ENCODE measurements at places on chromosomes 3 and 15.

- no peak for DNase-seq
These were observed 5.1 kb upstream of the DNAH1 start for GRCh38 chr3:52310861-52311575.

DNA sequence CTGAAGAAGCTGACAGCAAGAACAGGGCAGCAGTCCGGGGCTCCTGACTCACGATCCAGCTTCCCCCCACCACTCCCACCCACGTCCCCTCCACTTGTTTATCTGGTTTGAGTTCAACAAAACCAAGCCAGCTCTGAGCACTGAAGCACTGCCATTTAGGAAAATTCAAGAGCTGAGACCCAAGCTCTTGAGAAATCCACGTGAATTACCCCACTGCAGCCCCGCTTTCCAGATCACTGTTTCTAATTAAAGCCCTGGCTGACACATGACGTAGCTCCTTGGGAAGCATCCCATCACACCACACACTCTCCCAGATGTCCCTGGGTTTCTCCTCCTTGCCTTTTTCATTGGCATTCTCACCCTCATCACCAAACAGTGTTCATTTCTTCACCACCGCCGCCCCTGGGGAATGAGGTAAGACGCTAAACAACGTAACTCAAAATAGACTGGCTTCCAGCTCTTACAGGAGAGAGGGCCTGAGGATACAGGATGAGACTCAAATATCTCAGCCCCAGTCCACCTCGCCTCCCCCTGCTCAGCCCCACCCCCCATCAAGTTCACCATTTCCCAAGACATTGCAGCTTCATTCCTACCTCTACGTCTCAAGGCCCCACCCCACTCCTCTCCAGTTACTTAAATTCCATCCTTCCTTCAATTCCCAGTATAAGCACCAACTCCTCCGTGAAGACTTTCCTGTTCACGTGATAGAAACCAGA is 95.4 kb downstream of the SRGAP3 start:
- DNase-seq: no peak

DNA sequence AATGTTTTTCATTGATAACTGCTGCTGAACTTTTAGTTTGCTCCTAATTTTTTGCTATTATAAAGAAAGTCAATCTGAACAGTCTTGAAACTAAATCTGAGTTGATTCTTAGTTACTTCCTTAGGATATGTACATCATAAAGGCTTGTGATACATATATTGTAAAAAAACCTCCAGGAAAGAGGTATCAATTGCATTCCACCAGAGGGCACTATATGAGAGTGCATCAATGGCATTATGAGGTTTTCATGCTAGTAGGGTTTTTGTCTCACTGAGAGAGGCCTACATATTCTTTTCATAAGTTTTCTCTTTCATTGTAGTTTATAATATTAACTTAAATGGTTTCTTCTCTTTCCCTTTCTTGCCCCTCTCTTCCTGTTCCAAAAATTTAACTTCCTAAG is 46.9 kb downstream of the PIK3R4 start:
- no peak for DNase-seq

DNA sequence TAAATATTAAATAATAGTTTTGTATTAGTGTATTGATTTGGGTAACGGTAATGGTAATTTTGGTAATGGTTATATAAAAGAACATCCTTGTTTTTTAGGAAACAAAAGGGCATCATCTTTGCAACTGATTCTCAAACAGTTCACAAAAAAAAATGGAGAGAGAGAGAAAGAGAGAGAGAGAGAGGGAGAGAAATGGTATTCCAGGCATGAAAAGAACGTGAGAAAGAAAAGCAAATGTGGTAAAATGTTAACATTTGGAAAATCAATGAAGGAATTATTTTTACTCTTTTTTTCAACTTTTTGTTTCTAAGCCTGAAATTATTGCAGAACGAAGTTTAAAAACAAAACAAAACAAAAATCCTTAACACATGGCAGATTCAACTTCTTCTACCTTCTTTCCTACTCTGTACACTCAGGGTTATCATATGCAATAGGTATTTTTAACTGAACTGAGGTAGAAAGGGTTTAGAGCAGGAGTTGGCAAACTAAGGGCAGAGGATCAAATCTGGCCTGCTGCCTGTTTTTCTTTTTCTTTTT is 2.2 kb upstream of the GLB1 start:
- DNase-seq: no peak

GRCh38 chr15:90570643-90571042 is 40.9 kb downstream of the CRTC3 start:
- no peak for DNase-seq

GRCh38 chr3:150285601-150286000 is 122.5 kb upstream of the TSC22D2 start:
- DNase-seq: no peak

DNA sequence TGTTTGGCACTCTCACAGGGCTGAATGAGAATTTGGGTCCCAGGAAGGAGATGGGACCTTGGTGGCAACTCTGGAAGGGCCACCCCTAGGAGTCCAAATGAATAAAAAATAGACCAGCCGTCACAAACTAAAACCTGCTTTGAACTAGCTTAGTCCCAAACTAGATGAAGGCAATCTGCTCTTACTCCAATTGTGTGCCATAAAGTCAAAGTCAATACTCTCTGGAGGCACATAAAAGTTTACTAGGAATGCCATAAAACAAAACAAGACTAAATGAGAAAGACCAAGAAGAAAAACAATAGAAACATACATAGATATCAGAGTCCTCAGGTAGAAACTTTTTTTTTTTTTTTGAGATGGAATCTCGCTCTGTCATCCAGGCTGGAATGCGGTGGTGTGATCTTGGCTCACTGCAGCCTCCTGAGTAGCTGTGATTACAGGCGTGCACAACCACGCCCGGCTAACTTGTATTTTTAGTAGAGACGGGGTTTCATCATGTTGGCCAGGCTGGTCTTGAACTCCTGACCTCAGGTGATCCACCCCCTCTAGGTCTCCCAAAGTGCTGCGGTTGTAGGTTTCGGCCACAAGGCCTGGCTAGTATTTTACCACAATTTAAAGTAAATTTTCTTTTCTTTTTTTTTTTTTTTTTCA is 8.1 kb downstream of the GOLGA6L2 start:
- DNase-seq: no peak

DNA sequence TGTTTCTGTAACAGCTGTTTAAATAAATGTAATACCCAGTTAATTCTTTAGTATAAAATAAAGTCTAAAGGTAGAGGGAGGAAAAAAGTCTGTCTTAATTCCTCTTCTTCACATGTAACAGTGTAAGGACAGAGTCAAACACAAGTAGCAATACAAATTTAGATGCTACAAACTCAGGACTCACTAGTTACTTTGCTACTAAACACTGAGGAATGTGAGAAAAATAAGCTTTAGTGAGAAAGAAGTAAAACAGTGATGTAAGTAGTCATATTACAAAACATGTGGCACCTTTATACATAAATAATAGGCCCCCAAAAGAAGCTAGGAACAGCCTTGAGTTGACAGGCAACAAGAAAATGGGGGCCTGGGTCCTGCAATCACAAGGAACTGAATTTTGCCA is 113.0 kb downstream of the TBC1D5 start:
- DNase-seq: no peak

GRCh38 chr15:66101715-66102395 is 151.7 kb downstream of the MEGF11 start:
- no peak for DNase-seq

DNA sequence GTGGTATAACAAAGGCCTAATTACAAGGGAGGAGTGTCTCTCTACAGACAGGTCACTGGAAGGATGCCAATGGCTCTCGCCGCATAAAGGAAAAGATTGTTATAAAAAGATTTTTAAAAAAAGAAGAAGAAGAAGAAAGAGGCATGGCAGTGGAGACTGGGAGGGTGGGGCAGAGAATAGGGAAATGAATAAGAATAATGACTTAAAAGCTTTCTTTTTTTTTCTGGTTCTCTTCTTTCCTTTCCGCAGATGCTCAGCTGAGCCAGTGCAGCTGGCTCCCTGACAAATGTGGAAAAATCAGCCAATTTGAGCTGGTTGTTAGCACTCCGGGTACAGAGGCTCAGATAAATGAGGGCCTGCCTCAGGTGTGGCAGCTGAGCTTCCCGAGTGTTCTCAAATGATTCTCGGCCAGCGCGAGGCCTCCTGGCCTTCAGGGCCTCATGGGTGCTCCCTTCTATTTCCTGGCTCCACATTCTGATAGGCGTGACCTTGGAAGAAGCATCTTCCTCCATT is 234.1 kb downstream of the RORA start:
- no peak for DNase-seq

DNA sequence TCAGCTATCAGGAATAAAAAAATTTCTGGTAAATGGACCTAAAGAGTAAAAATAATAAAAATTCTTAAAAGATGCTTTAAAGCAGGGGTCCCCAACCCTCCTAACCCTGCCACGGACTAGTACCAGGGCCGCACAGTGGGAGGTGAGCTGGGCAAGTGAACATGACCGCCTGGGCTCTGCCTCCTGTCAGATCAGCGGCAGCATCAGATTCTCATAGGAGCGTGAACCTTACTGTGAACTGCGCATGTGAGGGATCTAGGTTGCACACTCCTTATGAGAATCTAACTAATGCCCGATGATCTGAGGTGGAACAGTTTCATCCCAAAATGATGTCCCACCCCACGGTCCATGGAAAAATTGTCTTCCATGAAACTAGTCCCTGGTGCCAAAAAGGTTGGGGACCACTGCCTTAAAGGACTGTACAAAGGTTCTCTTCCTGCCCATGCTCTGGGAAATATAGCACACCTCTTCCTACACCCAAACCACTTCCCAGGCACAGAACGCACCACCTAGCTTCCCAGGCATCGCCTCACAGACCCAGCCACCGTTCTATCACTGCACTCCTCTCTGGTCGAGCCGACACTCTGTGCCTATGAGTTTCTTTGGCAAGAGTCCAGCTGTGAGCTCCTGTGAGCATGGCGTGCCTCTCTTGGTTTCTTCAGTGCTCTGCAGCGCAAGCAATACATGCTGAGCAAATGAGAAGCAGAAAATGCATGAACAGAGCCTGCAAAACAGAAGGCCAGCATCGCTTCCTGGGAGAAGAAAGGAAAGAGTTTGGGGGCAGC is 104.9 kb downstream of the OCA2 start:
- DNase-seq: no peak

Measured in activated T-helper 1 cell treated with Interleukin-2 at 50 U/mL for 16 hours (primary cell).